Right cardiac atrium (tissue), 5 donors: ENCODE measurements at places on chromosomes 11 and 22.

DNA sequence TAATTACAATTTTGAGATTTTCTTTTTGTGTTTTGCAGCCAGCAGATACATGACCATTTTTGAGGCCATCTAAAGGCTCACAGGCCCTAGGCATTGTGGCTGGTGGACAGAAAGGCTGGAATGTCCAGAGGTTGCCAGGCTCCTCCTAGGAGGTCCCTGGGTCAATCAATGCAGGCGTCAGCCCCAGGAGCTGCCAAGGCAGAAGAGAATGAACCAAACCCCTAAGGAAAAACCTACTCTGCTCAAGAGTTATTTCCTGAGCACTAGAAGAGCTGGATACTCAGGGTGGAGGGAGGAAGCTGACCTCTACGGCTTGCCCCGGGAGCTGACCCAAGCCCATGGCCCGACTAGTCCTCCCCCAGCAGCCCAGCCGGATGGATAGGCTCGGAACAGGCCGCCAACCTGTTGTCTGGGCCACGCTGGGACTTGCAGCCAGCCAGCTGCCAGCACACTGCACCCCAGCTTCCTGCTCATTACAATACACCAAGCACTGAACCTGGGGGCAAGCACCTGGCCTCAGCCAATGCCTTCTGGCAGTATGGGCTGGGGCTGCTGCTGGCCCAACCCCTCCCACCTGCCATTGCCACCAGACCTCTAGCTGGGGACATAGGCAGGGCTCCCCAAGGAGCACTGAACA is 5.7 kb upstream of the SCGB1A1 start:
- DNase-seq, result no peak

DNA sequence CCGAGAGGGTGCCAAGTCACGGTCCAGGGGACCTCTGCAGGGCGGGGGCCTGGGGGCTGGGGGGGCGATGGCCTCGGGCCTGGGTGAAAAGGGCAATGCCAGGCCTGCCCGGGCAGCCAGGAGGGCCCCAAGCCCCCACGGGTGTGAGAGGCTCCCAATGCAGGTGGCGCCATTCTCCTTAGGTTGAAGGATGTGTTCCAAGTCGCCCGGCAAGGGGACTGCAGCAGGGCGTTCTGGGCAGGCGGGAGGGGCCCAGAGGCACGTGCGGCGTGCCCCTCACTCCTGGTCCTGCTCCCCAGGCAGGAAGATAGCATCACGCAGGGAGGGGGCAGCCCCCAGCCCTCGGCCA is 730 bp upstream of the TNNI2 start:
- no peak for DNase-seq

DNA sequence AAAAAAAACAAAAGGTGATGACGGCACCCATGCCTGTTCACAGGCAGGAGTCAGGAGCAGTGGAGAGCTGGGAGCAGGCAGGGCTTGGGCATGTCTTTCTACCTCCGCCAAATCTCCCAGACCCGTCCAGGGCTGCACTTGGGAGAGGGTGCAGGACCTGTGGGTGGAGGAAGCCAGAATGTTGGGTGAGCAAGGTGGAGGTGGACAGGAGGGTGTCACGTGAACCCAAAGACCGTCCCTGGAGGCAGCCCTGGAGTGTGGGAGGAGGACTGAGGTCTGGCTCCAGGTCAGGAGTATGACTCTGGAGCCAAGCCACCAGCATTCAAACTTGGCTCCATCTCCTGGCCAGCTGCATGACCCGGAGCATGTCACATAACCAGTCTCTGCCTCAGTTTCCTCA is 26.6 kb upstream of the RELT start:
- DNase-seq, result no peak

DNA sequence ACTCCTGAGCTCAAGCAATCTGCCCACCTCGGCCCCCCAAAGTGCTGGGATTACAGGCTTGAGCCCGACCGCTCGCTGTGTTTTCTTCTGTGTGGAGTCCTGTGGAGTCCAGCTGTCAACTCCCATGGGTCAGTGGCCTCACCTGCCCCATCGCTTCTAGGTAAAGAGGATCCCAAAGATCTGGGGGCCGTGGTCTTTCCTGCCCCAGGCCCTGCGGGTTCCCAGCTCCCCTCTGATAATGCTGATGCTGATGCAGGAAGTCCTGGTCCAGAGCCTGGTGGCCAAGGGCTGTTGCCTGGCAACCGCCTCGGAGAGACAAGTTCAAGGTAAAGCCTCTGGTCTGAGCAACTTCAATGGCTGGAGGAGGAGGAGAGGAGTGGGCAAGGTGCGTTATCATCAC is 9.6 kb downstream of the SSTR3 start:
- no peak for DNase-seq

GRCh38 chr11:115721296-115721995 is 217.2 kb upstream of the CADM1 start:
- no peak for DNase-seq

DNA sequence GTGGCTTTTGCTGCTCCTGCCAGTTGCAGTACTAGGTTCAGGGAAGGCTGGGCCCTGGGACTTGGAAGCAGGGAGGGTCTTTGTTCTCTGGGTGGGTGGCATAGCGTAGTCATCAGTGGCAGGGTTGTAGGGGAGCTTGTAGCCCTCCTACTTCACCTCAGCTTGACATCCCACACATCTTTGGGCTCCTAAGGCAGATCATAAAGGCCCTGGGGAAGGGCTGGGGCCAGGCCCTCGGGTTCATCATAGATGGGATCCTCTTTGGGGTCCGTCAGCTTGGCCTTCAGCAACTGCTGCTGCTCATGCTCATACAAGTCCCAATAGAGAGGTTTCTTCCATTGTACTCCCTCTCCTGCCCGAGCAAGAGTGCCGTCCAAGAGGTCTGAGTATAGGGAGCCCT is 6.0 kb upstream of the PHOX2A start:
- DNase-seq, result no peak

- DNase-seq, result no peak
Observed at GRCh38 chr11:71563406-71563805, 2.0 kb upstream of the KRTAP5-10 start.

DNA sequence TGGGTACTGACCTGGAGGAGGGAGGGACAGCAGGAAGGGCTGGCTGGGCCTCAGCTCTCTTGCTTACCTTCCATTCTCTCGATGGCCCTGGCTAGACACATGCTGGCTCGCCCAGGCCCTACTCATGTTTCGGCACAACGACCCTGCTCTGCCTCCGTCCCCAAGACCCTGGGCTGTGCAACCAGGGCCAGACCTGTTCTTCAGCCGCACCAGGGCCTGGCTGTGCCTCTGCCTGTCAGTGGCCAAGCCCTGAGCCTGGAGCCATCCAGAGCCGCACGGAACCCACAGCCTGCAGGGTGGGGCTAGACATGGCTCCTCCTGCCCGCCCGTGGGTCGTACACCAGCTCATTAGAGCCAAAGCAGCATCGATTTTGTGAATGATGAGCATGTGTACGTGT is 47.5 kb downstream of the RTN4R start:
- DNase-seq, result no peak
